Dorsolateral prefrontal cortex (tissue), 122 donors: ENCODE measurements at places on chromosomes 16 and 17.

- no peak for DNase-seq
These were observed 43.4 kb downstream of the CPD start for GRCh38 chr17:30422171-30422570.

- no peak for DNase-seq
These were observed 28.5 kb downstream of the CRLF3 start for GRCh38 chr17:30796016-30796415.

DNA sequence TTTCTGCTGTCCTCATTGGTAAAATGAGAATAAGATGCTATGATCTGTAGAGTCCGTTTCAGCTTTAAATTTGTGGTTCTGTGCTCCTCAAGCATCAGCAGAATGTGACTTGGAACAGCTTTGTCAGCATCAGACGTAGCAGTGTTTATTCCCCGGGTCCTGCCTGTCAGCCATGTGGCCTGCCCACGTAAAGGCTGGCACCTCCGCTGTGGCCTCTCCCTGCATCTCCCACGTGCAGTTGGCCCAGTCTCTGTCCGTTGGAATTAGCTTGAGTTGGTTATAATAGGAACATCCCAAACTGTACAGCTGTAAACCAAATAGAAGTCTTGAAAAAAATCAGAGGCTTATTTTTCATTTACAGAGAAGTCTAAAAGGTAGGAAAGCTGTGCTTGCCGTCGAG, 61.7 kb downstream of the ARHGAP44 start:
- peak; percentile 32 for DNase-seq

DNA sequence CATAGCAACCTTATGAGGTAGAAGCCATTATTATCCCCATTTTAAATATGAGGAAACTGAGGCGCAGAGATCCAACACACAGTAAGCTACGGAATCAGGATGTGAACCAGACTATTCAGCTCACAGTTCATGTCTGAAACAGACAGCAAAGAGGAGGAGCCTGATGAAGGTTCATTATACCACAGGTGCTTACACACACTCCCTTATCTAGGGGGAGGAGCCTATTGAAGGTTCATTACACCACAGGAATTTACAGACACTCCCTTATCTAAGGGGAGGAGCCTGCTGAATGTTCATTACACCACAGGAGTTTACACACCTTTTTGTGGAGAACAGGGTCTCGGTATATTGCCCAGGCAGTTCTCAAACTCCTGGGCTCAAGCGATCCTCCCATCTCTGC, 21.9 kb downstream of the C16orf95 start:
- DNase-seq, result no peak

- peak; percentile 58 for DNase-seq
These were observed 814 bp upstream of the RUNDC3A start for GRCh38 chr17:44307387-44308186.

DNA sequence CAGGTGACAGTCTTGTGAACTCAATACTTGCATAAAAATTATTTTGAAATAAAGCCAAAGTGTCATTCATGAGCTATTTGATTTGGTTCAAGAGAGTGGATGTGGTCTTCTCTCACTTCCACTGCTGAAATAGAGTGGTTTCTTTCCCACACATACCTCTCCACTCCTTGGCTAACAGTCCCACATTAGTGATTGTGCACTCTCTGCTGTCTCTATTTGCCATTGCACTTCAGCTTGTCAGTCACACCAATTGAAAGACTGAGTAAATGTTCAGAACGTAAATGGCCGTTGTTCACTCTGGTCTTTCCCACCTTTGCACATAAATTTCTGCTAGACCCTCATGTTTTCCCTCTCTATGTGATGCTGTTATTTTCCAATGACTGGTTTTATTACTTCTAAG, 197.5 kb downstream of the FTO start:
- no peak for DNase-seq

DNA sequence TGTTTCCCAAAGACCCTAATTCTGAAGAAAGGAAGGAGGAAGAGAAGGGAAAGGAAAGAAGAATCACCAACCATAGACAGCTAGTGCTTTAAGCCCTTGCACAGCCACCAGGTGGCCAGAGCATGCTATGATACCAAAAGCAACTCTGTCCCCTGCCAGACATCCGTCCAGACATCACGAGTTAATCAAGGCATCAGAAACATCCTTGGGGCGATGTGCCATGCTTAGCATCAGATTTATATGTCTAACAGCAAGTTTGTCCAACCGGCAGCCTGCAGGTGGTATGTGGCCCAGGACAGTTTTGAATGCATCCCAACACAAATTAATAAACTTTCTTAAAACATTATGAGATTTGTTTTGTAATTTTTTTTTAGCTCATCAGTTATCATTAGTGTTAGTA, 2.9 kb upstream of the CRYBA1 start:
- no peak for DNase-seq
